Thoracic aorta (tissue), 2 donors: ENCODE measurements at places on chromosomes 3 and 15. TPM values are rescaled to one million over a fixed set of nuclear protein-coding genes. Genes with fewer than 3 reads are reported as not detected.

DNA sequence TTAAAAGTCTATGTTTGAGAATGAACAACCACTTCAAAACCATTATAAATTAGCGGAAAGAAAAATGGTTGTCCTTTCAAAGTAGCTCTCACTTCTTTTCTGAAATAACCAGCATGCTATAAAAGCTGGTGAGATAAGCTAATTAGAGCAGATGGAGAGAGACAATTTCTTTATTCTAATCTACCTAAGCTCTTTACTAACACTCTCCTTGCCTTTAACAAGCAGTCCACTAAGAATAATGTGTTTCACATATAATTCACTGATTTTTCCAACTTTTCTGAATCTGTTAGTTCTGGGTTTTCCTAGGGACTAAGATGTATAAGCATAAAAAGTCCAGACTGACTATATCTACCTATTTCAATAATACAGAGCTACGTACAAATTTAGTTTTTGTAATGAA lies at the start of gene IMPG2:
IMPG2 (minus strand) TSS at position 101 of the 400 bp plus-strand sequence. CDS start 203 bp downstream, outside the sequence.
- no peak for DNase-seq

GRCh38 chr3:133038089-133038730 lies at the start of gene TMEM108:
TSS of gene TMEM108 (plus strand) at chr3:133038391.
- DNase-seq: peak; percentile 10

- DNase-seq: no peak
These were observed 20.2 kb upstream of the SLC6A20 start for GRCh38 chr3:45816544-45816943.

DET1 gene
- 8.5 TPM for total RNA-seq

GRCh38 chr3:25335356-25335755 lies 92.7 kb upstream of the RARB start:
- DNase-seq: no peak

DNA sequence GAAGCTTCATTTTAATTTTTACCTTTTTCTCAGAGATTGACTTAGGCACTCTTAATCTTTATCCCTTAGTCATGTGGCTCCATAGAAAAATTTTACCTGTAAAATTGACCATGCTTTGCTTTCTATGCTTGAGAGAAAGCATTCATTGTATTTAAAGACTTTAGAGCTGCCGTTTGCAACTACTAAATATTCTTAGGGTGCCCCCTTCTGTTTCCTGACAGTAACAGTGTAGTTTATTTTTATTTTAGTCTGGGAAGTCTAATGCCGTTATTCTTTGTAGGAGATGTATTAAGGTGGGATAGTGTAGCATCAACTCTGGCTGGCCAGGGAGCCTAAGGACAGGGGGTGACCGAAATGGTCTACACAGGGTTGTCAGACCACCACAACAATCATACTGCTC lies 84.5 kb upstream of the SYNPR start:
- DNase-seq: no peak

GRCh38 chr3:26655231-26655630 lies 32.7 kb downstream of the LRRC3B start:
- no peak for DNase-seq

ZDHHC23 gene
- total RNA-seq: 6.3 TPM

GOLGA6L7 gene
- total RNA-seq: not detected

TRANK1 gene
- 31.6 TPM for total RNA-seq

GRCh38 chr15:55937040-55937439 lies 56.4 kb downstream of the NEDD4 start:
- DNase-seq: no peak

DNA sequence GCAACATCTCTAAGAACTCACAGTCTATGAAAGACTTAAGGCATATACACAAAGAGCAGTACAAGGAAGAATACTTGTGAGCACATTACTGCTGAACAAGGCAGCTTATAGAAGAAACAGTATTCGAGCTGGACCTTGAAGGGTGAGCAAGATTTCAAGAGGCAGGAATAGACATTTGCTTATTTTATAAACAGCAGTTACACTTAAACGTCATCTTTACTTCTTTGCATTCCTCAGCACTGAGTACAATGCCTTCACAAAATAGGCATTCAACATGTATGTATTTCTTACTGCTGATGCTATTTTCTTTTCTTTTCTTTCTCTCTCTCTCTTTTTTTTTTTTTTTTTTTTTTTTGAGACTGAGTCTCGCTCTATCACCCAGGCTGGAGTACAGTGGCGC lies 205.8 kb downstream of the ZIC4 start:
- DNase-seq: no peak

DNA sequence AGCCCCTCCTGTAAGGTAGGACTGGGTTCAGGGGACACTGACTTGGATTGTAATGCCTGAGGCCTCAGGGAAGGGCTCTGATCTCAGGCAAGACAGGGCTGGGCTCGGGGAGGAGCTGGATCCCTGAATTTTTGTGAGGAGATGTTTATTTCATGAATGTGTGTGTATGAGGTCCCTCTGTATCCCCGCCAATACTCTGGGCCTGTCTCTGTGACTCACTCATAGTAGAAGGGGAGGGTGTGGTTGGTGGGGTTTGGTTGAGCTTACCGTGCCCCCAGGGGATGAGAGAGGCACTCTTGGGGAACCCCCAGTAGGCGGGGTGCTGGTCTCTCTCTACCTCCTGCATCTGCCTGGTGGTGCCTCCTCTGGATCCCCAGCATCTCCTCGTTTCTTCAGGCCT lies 28.1 kb downstream of the RPSA start:
- no peak for DNase-seq

DNA sequence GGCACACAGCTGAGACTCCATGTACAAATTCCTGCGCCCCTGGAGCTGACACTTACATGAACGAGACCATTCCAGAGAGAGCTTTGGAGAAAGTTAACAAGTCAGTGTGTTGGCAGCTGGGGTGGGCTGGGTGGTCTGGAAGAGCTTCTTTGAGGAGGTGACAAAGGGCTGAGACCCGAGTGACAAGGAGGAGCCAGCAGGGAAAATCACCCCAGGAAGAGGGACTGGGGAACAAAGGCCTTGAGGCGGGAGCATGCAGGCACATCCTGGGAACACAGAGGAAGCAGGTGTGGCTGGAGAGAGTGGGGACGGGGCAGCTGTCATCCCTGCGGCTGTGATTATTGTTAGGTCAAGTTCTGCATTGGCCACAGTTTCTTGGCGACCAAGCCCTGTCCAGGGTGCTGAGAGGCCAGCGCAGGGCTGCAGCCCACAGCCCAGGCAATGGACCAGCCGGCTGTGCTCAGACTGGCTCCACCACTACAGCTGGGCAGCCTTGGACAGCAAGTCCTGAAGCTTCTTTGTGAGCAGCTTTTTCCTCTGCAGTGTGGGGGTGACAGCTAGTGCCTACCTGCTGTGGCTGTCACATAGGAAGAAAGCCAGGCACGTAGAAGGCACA lies 34.2 kb upstream of the PRR23E start:
- DNase-seq: no peak

GRCh38 chr3:75110741-75111140 lies 496.3 kb upstream of the CNTN3 start:
- no peak for DNase-seq

DNA sequence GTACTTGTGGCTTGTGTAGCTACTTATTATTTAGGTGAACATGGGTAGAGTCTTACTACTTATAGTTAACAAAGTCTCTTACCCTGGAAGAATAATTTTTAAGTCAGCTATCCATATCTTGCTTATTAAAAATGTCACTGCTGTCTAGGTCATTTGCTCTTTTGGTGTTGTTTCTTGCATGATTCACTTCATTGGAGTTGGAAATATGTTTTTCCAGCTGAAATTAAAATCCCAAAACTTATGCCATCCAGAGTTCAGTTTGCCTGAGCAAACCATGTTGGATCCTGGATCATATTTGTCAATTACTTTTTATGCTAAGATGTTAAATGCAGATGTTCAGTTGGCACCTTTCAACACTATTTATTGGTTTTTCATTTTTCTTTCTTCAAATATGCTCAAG lies 421.0 kb upstream of the RBMS3 start:
- no peak for DNase-seq

GRCh38 chr15:85690561-85691231 lies 104.0 kb downstream of the KLHL25 start:
- DNase-seq: no peak

DNA sequence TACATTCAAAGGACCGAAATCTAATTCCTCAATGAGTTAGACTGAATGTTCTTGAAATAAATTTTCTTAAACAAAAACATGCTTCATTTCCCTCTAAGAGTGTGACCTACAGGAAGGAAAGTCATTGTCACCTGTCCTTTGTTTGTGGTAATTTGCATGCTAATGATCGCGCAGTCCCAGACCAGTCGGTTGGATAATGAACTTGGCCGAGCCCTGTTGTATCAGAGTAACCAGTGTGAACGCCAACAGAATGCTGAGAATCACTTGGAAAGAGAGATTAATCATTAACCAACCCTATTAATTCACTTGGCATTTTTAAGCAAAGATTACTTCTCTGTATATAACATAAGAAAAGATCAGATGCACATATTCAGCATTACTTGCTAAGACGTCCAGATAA lies 8.1 kb upstream of the ARNT2 start:
- no peak for DNase-seq

GRCh38 chr15:66089049-66089448 lies 164.5 kb downstream of the MEGF11 start:
- no peak for DNase-seq

GRCh38 chr3:43011638-43012037 lies 32.5 kb downstream of the GASK1A start:
- no peak for DNase-seq

GRCh38 chr3:141405591-141405990 lies 37.3 kb downstream of the ZBTB38 start:
- DNase-seq: no peak

DNA sequence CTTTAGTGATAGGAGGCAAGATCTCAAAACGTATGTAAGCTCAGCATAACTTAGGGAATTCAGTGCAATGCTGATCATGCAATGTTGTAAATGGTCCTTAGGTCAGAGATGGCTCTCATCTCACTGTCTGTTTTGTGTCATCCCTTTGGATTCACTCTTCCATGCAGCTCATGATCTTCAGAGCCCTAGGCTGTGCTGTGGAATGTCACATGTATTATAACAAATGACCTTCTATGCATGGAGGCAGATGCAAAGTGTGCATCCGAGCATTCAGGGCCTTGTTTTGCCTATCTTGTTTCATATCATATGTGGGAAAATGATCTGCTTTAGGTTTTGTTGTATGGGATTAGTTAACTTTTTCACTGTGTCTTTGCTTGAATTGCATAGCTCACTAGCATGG lies 40.5 kb upstream of the PDZRN3 start:
- DNase-seq: no peak

DNA sequence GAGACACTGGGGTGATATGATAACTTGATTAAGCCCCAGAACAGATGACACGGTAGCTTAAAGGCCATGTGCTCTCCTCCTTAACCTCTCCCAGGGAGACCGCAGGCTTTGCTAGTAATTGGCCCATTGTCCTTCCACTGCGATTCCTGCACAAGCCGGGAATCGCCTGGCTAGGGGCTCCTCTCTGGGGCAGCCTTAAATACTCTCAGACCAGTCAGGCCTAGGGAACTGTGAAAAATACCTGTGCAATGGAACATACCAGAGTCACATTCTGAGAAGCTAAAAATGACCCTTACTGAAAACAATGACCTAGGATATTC lies 56.3 kb downstream of the CPN2 start:
- DNase-seq: no peak

DNA sequence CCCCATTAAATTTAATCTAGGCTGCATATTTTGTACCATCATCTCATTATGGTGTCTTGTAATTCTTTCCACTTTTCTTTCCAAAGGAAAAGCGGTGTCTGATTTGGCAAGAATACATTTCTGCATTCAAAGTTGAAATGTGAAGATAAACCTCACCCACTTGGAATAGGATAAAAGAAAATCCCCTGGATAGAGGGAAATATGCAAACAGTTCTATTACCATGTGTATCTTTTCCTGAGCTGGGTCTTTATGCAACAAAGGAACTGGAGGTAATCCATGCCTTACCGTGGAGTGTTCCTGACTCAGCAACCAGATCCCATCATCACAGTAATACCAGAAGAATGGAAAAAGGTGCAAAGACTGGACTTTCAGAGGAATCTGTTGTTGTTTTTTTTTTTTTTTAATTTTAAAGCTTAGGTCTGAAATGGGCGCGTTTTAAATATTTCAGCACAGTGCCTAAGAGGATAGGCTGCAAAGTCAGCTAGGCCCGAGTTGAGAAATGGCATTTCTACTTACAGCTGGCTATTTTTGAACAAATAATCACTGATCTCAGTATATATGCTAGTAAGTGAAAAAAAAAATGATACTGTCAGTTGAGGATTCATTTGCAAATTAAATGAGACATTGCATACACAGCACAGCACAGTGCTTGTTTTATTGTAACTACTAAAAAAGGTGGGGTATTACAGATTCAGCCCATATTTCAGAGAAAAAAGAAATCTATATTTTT lies 55.5 kb upstream of the ADAMTS9 start:
- no peak for DNase-seq

DNA sequence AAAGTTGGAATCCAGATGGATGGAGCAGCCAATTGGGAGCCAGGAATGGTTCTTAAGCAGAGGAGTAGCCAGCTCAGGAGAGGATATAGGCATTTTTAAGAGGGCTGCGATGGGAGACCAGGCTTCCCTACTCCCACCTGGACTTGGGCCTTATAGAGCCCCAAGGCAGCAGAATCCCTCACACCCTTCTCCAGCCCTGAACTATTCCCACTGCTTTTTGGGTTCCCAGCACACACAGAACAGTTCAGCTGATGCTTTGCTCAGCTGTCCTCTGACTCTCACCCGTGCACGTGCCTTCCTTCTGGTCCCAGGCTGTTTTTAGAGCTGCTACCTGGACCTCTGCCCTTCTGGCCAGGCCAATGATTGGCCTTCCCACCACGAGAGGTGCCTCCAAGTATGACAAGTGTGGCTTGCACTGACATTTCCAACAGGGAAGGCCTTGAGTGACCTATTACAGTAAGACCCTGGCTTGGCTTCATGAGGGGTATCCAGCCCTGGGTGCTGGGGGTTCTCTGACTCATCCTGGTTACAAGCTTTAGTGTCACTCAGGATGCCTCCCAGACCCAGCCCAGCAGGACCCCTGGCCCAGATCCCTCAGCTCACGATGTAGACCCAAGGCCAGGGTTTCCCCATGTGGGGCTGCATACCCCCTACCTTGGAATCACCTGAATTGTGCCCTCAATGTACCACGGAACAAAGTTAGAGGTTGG lies 25.2 kb downstream of the NOX5 start:
- DNase-seq: no peak

PTX3 gene
- 5.0 TPM for total RNA-seq

HDDC3 gene
- 13.1 TPM for total RNA-seq

GRK7 gene
- total RNA-seq: not detected

DNA sequence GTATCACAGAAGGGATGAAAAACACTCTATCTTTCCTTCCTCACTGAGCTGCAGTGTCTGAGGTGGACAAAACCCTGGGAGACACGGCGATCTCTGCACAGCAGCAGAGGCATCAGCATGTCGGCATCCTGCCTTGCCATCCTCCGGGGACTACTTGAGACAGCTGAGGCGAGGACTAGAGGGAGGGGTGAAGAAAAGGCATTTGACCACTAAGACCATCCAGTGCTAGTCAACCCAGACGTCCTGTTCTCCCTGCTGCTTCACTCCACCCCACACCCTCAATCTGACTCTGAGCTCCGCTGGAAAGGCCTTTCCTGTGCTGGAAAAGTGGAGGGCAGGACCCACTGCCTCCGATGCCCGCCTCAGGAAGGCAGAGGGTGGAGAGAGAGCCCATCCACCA lies 67.3 kb downstream of the VGLL4 start:
- DNase-seq: no peak
